Esophagus squamous epithelium (tissue), 5 donors: ENCODE measurements at places on chromosomes 4 and X.

DNA sequence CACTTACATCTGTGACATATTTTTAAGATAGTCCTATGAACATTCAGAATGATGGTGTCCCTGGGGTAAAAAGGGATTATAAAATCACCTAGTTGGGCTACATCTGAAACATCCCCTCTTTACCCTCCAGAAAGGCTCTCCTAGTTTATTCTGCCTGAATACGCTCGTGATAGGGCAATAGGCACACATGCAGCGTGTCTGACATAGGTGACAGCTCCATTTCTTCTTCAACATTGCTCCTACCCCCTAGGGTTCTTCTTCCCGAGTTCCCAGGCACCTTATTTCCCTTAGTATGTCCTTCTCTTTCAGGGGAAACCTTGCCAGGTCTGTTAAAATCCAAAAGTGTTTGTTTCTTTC is 27.1 kb upstream of the CFAP299 start:
- no peak for DNase-seq

DNA sequence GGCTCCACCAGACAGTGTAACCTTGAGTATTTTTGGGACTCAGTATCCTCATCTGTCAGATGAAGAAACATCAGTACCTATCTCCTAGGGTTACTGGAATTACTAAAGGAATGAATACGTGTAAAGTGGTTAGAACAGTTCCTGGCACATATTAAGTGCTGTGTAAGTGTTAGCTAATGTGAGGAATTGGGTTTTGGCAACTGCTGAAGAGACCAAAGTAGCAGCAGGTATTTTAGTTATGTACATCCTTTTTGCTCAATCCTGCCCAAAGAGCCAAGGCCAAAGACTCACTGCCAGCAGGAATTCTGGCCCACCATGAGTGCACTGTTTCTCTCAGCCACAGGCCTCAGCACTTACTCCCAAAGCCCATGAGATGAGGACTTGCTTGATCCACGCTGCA is 16.7 kb upstream of the MCF2 start:
- no peak for DNase-seq

DNA sequence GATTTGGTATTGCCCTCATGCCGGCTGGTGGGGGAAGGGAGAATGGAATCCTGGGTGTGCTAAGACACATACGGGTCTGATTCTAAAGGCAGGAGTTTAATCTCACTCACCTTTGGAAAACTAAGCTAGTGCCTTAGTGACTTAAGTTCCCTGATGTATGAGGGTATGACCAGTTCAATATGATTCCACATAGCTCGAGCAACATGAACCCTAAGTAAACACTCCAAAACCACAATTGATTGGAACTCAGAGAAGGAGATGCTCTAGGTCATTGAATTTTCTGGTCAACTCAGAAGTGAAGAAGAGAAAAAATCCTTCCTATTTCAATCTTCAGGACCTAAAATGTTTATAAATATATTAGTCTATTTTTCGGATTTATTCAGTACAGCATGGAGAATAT is 420.1 kb upstream of the INTU start:
- DNase-seq: no peak

DNA sequence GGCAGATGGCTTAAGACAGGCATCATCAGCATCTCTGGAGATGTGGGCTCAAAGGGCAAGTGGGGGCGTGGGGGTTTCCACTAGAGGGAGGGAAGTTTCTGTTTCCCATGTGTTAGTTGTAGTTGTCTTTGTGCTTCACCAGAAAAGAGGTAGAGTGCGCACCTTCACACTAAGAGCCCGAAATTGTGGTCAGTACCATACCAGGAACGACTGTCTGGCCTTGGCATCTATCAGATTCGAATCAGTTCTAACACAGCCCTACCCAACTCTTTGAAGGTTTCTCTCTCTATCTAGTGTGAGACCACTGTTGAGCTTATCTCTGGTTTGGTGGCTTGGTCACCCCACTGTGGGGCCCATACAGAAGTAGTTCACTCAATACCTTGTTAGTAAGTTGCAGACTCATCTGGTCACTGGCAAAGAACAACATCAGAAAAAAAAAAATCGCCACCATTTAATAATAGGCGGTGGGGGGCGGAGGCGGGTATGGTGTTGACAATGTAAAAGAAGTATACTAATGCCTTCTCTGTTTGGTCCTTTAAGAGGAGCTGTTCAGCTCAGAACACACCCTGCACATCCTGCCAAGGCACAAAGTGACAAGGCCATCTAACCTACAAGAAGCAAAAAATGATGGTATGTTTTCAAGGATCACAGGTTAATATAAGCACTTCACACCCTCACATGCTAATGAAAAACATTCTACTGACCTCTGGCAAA is 71.1 kb downstream of the NYX start:
- no peak for DNase-seq
